ENCODE measurements at places on chromosomes 5 and 9. TPM values are rescaled to one million over a fixed set of nuclear protein-coding genes. Genes with fewer than 3 reads are reported as not detected.

DNA sequence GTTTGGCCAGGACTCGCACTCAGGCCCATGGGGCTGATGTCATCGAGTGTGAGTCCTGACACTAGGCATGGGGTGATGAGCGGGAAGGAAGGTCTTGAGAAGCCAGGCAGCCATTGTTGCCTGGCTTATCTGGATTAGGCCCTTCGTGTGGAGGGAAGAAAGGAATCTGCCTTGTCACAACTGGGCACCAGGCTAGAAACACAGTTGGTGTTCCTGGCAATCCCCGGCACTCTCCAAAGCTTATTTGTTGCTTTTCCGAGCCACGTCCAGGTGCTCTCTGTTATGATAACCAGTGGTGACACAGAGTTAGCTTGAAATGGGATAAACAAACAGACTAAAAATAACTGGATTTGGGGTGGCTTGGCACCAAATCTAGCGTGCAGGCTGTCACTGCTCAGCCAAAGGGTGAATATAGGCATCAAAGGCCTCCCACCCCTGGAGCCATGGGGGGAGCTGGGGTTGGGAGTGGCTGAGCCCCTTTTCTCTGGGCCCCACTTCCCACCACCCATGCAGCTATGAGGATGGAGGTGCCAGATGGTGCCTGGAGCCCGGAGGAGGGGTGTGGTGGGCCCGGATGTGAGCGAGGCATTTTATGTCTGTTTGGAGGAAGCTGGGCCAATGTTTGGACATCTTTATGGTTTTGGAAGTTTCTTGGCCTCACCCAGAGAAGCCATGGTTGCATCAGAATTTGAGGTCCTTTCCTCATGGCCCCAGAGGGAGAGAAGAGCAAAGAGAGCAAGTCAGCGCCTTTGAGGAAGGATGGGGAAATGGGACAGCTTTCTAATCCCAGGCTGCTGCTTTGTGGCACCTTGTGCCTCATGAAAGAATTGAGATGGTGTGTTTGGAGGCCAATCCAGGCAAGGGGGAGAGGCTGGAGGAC, 98.0 kb upstream of the PITX1 start:
- DNase-seq, result no peak

DNA sequence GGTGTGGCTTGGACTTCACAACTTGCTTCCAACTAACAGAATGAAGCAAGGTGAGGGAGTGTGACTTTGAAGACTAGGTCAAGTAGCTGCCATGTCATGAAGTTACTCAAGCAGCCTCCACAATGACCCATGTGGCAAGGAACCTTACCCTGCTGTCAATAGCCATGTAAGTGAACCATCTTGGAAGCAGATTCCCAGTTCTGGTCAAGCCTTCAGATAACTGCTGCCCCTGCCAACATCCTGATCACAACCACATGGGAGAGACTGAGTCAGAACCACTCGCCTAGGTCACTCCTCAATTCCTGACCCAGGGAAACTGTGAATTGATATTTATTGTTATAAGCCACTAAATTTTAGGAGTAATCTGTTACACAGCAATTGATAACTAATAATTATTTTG, 10.9 kb downstream of the ZCCHC10 start:
- DNase-seq, result no peak

- no peak for DNase-seq
Measured at GRCh38 chr9:127729522-127730256, 5.4 kb downstream of the TOR2A start.

DNA sequence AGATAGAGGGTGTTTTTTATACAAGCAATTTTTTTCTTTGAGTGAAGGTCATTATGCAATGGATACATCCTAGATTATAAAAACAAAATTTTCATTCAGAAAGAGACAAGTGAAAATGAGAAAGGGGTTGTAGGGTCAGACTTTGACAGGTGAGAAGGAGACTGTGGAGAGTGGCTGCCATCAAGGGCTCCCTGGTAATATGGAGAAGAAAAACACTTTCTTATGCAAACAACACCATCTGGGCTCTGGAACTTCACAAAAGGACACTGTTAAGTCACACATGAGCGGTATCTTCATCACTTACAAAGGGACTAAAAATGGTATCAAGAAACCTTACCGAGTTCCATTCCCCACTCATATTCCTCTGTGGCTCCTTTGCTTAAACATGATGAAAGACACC, 23.5 kb downstream of the C7 start:
- DNase-seq, result no peak

DNA sequence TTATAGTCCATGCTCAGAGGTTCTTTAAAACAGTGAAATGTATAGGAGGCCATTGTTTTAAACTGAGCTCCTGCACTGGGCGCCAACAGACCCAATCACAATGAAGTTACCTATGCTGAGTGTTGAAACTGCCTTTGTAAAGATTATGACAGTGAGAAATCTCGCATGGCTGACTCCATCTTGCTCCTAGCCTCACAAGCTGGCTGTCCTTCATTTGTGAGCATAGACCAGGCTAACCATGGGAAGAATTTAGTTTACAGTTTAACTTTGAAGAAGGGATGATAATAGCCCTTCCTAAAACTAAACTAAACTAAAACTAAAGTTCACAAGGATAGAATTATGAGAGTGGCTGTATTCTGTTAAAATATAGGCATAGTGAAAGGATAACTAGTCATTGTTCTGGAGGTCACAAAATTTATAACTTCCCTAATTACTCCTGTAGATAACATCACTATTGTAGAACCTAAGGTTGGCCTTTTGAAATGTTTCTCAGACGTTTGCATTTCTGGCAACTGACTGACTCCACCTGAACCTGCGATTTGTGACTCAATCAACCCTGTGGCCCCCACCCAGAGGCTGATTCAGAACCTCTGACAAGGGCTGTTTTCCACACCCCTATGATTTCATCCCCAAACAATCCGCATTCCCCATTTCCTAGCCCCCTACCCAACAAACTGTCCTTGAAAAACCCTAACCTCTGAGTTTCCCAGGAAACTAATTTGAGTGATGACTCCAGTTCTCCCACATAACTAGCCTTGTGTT, 59.1 kb downstream of the HMHB1 start:
- no peak for DNase-seq

- DNase-seq, result no peak
Measured at GRCh38 chr9:114549697-114550330, 37.8 kb upstream of the ATP6V1G1 start.

GRCh38 chr5:176743868-176744583, 66.3 kb upstream of the UNC5A start:
- DNase-seq, result no peak

DNA sequence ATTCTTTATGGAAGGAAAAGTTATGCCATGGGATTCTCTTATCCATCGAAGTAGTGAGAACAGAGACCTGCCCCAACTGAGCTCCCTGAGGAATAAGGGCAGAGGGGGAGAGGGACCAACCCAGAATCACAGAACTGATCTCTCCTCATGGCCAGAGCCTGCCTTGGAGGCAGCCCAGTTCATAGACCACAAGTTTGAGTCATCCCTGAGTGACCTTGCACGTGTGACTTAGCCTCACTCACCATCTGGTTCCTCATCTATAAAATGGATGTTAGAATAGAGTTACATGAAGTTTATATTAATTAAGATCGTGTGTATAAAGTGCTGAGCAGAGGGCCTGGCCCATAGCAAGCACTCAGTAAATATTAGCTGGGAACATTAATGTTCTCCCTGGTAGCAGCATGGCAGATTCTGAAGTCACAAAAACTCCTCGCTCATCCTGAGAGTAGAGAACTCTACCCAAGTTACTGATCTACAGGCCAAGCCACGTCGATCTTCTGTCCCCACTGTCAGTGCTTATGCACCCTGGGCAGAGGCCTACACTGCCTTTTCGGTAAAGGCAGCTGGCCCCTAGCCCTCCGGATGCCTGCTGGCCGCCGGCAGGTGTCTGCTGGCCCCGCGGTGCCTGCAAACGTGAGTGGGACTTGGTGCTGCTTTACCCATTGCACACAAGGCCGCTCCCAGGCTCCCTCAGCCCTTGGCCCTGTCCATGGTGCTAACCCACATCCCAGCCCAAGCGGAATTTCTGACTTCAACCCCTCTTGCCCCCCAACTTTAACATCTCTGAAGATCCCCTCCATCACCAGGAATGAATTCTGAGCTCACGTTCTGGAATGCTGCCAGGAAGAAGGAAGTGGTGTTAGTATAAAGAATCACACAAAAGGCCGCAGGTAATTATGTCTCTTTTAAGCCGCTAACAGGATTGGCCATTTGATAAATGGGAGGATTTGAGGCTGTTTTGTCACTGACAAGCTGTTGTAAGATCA, 61.1 kb upstream of the ARAP3 start:
- DNase-seq, result peak; percentile 29

DNA sequence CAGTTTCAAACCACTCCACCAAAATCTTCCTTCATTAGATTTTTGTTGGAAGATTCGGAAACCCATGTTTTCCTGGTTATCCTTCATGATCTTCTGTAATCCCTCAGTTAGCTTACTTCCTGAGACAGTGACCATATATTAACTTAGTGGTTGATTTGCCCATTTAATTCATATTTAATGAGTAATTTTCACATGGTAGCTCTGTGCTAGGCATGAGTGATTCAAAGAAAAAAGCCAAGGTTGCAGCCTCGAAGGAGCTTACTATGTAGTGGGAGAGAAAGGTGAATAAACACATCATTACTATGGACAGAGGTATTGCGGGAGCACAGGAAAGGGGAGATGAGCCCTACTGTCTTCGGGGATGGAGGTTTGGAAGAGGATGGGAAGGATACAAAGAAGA, 158.5 kb downstream of the TLE1 start:
- DNase-seq, result no peak

DNA sequence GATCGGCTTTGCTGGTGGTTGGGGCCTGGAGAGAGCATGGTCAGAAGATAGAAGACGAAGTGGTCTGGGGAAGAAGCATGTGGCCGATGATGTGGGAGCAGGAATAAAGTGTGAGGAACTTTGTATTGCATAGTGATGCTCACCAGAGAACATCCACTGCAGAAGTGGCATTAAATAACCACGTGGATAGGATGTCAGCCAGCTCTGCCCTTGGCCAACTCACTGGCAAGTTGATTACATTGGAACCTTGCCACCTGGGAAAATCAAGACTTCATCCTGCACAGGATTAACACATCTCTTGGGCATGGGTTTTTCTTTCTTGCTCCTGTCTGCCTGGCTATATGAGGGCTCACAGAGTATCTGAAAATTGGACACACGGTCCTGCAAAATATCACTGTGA, 217.4 kb downstream of the DMRT2 start:
- no peak for DNase-seq

DNA sequence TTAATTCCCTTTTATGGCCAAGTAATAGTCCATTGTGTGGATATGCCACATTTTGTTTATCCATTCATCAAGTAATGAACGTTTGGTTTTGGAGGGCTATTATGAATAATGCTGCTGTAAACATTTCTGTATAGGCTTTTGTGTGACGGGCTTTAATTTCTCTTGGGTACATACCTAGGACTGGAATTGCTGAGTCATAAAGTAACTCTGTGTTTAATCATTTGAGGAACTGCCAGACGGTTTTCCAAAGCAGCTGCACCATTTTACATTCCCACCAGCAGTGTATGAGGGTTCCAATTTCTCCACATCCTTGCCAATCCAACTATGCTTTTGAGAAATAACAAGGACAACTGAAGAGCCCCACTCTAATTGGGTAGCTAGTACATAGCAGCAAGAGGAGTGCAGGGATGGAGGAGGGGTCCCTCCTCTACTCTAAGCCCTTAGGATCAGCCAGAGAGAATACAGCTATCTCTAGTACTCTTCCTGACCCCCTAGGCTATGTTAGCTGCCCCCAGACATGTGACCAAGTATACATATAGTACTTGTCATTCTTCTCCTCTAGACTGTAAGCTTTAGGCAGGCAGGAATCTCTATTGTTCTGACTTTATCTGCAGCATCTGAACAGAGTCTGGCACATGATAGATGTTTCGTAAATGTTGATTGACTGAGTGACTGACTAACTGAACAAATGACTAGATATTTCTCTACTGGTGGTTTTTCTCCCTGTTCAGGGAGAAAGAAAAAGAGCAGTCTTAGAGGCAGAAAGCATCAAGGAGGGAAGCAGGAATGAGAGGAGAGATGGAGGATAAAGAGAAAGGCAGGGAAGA, 22.1 kb upstream of the MATR3 start:
- DNase-seq, result peak; percentile 84

DNA sequence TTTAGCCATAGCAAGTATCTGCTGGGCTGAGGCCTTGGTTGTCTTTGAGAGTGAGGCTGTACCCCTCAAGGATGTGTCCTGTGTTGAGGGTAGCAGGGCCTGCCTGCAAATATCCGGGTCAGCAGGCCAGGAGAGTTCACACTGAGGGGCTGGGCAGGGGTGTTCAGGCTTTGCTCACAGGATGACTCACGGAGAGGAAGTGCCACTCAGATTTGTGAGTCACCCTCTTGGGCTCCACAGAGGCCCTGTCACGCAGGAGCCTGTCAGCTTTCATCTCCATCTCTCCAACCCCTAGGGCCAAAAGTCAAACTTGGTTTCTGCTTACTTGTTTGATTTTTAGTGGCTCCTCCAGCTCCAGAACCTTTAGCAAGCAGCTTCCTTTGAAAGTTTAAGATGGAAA, 211.5 kb downstream of the SEC61B start:
- DNase-seq, result peak; percentile 80

DNA sequence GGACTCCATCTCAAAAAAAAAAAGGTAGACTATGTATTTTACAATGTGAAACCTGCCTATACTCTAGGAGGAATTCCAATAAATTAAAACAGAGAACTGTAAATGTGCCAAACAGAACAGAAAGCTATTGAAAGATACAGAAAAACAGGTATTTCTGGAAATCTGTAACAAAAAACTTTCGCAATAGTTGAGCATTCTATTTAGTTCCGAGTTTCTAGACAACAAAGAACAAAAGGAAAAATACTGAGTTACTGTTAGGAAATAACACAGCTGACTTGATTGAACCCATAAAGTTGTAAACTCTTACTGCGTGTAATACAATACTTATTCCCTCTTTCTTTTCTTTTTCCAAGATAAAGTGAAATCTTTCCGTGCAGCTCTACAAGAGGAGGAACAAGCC, 18.6 kb downstream of the DIMT1 start:
- no peak for DNase-seq

DNA sequence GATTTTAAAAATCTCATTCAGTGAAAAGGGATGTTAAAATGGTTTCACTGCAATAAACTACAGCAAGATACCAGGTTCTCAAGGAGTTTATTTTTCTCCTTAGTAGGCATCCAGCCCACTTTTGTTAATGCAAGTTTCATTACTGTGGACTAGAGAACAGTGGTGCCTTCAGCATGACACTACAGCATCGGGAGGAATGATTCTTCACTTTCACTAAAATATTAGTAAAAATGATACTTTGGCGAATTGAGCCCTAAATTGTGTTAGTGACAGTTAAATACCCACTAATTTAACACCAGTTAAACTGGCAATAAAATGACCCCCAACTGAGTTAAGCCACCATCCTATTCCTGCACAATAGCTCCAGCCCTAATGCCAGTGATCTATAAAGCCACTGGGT, 152.2 kb upstream of the MPDZ start:
- DNase-seq, result no peak

RANBP17 gene
- 21.1 TPM for total RNA-seq

ABLIM3 gene
- 32.8 TPM for total RNA-seq

GPX3 gene
- 12.2 TPM for total RNA-seq

C9orf50 gene
- total RNA-seq, result not detected

EXOSC3 gene
- total RNA-seq, result 34.9 TPM

STC2 gene
- 12.6 TPM for total RNA-seq

PCDHB14 gene
- 18.6 TPM for total RNA-seq

All from SJSA1 (cell line).